ENCODE measurements at places on chromosomes 1 and 21.

DNA sequence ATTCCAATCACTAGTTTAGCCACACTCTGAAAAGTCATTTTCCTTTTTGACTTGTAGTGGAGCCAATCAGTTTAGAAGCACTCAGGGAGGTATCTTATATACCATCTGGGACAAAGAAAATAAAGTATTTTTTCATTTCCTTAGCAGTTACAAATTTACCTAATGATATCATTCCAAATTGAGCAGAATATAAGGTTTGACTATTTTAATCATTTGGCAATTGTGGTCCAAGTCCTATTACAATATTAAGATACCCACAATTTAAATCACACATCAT is 170.6 kb downstream of the LTN1 start:
- DNase-seq: no peak

GRCh38 chr1:59732214-59732955 is 82.4 kb upstream of the HOOK1 start:
- DNase-seq: no peak

DNA sequence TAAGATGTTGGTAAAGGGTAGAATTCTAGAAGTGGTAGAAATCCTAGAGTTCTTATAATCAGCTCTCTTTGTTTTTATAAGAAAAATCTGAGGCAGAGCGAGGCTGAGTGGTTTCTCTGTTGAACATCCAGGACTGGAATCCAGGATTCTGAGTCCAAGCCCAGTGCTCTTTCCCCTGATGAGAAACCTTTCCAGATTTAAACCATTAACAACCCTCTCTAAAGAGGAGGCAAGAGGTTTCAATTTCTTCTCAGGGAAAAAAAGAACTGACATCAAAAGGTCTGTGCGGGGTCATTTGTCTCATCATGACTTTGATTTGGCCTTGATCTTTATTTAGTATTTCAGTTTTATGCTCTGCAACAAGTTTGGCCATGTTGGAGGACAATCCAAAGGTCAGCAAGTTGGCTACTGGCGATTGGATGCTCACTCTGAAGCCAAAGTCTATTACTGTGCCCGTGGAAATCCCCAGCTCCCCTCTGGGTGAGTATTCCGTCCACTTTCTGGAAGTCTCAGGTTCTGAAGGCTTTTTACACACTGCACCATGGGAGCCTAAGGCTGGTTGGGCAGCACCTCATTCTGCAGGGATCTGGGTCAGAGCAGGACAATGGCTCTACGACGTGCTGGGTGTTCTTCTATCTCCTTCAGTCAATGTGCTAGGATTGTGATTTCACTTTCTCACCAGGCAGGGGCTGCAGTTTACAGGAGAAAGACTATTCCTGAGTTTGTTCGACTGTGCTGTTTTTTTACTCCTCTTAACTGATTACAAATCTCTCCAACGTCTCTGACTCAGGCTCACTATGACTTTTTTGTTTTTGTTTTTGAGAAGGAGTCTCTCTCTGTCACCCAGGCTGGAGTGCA is 18.9 kb upstream of the CCT8 start:
- no peak for DNase-seq

- DNase-seq: no peak
These were observed 743 bp downstream of the CD52 start for GRCh38 chr1:26318338-26319064.

DNA sequence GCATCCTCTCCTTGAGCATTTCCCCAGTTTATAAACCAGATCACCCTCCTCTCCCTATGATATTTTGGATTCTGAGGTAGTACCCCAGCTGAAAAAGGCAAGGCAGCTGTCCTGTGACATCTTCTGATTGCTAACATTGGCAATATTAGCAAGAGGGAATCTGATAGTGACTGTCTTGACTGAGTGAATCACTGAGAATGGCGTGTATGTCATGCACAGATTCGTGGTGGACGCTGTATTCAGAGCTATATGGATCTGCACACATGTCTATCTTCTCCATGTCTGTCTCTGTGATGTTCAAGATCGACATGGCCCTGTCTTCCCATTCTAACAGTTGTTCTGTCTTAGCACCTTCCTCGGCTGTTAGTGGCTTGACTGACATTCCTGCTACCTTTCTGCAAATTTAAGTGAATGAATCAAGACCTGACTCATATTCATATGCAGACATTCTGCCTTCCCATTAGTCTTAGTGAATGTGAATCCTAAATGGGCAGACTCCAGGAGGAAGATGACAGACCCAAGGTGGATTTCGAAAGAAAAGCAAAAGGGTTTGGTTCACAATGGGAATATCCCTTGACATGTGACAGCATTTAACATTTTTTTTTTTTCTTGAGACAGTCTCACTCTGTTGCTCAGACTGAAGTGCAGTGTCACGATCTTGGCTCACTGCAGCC is 97.7 kb downstream of the PGBD5 start:
- DNase-seq: no peak

GRCh38 chr1:36665478-36666080 is 182.9 kb upstream of the CSF3R start:
- no peak for DNase-seq

GRCh38 chr21:46442938-46443337 is 15.8 kb upstream of the DIP2A start:
- DNase-seq: no peak

DNA sequence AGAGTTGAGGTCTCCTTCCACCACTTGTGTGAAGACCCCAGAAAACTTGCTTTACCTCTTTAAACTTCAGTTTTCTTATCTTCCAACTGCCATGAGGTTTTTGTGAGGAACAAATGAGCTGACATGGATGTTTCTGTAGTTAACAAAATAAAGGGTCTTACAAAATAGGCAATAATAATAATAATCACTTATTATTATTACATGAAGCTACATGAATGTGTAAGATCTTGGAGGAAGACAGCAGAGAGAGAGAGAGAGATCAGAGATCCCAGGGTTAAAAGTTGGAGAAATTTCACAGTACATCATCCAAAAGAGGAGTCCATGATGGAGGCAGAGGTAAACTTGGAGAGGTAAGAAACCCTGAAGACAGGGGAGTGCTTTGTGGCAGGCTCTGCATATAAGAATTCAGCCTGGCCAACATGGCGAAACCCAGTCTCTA is 10.7 kb downstream of the RCC1 start:
- DNase-seq: no peak

GRCh38 chr1:241553886-241554592 is 21.9 kb downstream of the KMO start:
- DNase-seq: no peak

DNA sequence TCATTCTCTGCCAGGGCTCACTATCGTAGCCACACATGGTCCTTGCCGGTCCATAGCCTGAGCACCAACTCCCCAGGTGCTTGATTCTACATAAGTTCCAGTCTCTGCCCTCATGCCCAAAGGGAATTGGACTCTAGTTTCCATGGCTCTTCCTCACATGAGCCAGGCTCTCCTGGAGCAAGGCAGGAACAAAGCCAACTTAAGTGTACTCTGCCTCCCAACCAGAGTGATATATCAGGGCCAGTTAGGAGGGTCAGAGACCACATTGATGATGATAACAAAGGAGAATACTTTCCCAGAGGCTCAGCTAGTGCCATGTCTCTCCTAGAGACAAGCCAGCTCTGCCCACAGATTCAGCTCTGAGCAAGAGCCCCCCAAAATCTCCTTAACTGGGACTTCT is 70.9 kb downstream of the ERI3 start:
- no peak for DNase-seq

- DNase-seq: no peak
These were observed 387.8 kb upstream of the RUNX1 start for GRCh38 chr21:35436899-35437298.

DNA sequence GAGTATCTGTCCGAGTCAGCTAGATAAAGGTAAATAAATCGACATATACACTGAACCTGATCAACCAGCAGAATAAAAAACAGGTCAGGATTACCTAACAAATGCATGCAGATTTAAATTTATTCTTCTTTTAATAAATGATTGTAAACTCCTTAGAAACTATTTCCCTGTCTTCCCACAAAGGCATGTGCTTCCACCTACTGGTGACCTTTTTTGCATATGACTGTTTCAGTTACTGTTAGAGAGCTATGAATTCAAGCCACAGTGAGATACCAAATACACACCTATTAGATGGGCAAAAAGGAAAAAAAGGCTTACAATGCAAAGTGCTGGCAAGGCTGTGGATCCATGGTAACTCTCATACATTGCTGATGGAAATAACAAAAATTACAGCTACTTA is 957.4 kb upstream of the NCAM2 start:
- no peak for DNase-seq

All from T1000 (cell line).